ENCODE measurements at places on chromosomes 12 and 14. TPM values are rescaled to one million over a fixed set of nuclear protein-coding genes. Genes with fewer than 3 reads are reported as not detected.

Gene SERPINA10
- total RNA-seq = not detected

Gene DPY19L2
- 7.3 TPM for total RNA-seq

Gene TCL1B
- total RNA-seq = not detected

DNA sequence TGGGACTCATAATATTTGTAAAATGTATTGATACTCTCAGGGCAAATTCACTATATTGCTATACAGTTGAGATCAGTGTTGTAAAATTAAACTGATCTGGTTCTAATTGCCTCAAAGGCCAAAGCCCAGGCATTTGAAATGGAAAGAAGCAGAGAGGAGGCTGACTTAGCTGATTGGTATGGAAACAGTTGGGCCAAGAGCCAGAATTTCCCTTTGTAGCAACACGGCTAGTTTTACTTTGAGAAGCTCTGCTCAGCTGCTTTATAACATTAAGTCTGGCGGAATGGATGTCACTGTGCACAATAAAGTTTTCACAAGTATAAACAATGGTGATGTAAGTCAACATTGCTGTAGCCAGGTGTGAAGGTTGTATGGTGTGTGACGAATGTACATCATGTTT, 186.4 kb downstream of the MSRB3 start:
- no peak overlapping the region for H3K4me3 ChIP-seq
- DNase-seq = peak; percentile 90
- no peaks in the 10 kb centered on the region for H3K27me3 ChIP-seq
- no peak overlapping the region for H3K27ac ChIP-seq
- H3K4me1 ChIP-seq = peaks cover 5% of the 10 kb centered on the region

All from astrocyte (in vitro differentiated cells and primary cell).